ENCODE measurements at places on chromosomes 4 and X.
A peak's percentile ranks its signal among the peaks of the same experiment; 100 is the strongest.

DNA sequence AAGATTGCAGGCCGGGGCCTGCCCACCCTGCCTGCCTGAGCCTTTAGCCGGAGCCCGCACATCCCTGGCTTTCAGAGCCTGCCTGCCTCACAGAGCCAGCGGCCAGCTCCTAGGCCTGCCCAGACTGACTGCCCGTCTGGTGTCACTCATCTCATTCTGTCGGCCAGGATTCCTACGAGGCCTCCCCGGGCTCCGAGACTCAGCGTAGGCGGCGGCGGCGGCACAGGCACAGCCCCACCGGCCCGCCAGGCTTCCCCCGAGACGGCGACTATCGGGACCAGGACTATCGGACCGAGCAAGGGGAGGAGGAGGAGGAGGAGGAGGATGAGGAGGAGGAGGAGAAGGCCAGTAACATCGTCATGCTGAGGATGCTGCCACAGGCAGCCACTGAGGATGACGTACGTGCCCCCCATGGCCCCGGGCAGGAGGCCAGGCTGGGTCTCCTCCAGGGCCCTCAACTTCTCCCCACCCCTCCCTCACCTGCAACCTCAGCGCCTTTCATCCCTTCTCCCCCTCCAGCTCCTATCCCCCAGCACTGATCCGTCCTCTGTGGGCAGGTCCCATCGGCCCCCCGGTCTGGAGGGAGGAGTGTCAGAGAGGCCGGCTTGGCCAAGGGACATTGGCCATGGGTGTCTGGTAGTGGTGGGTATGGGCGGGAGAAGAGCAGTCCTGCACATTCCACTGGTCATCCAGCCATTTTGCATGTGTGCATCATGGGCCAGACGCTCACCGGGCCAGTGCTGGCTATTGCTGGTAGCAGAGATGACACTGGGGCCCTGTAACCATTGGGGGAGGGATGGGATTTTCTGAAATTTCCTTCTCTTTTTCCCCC, 22.6 kb upstream of the UBA1 start:
- DNase-seq: no peak

- DNase-seq: peak; percentile 37
Observed at GRCh38 chrX:153032397-153033118, 23.7 kb upstream of the PNMA3 start.

GRCh38 chrX:129823115-129823514, 20.6 kb downstream of the ZDHHC9 start:
- DNase-seq: peak; percentile 45

DNA sequence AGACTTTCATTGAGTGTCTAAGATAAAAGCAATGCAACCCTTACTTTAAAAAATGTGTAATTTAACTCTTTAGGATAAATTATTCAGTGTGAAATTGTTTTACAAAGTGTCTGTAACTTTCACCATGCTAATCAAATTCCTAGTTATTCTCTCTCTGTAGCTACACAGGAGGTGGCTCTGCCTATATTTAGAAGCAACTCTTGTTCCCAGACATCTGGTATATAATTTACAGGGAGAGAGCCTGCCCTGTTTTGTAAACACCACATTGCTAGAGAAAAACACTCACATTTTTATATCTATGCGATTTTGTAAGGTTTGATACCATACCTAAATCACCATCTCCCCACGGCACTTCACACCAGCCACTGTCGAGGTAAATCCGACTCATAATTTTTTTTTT, 35.5 kb upstream of the SPATA4 start:
- DNase-seq: no peak

DNA sequence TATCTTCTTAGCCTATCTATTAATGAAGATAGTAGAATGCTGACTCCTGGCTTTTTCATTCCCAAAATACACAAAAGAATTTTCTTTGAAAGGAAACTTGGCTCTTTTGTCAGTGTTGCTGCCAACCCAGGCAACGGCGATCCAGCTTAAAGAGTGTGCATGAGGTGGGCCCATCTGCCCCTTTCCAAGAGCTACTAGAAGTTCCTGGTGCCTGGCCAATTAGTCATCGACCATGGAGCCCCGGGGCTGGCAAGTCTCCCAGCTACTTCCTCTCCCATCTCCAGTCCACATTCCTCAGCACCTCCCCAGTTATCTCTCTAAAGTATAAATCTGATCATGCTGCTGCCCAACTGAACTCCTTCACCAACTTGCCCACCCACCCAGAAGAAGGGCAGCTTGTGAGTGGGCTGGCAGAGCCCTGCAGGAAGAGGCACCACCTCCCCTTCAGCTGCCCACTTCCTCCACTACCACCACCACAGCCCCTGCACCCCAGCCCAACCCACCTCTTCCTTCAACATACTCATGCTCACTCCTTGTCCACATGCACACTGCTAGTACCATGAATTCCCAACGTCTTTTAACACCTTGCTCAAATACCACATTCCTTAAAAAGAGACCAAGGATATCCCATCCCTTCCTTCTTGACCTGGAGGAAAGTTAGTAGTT, 158.2 kb upstream of the MAP3K15 start:
- DNase-seq: no peak

GRCh38 chr4:6123116-6123515, 77.2 kb downstream of the JAKMIP1 start:
- DNase-seq: no peak

DNA sequence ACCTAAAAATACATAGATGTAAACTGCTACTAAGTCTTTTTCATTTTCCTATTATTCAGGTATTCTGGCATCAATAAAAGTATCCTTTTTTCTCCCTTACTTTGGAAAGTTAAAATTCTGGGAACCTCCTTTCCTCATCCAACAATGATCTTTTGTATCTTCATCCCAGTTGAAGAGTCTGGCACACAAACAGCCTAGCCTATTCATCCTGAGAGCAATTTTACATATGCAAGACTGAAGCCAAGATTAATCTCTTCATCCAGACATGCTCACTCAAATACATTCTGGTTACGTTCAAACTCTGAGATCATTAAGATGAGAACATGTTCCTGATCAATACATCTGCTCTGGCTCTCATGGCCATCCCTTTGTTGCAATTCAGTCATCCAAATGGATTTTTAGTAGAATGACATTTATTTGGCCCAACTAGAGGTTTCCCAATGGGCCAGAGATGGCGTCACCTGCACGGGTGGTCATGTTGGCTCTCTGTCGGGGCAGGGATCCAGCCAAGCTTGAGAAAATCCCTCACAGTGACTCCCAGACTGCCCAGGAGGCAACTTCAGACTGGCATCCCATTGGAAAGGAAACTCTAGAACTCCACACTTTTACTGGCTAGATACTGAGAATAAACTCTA, 135.3 kb upstream of the VCX2 start:
- DNase-seq: no peak
